ENCODE measurements at places on chromosomes 3 and 15. TPM values are rescaled to one million over a fixed set of nuclear protein-coding genes. Genes with fewer than 3 reads are reported as not detected.

- peak; percentile 54 for DNase-seq
Measured at GRCh38 chr15:39919748-39920509, at the start of gene GPR176. Gene GPR176 (minus strand): TSS chr15:39920266. CDS start chr15:39920026, 240 bp downstream.

DNA sequence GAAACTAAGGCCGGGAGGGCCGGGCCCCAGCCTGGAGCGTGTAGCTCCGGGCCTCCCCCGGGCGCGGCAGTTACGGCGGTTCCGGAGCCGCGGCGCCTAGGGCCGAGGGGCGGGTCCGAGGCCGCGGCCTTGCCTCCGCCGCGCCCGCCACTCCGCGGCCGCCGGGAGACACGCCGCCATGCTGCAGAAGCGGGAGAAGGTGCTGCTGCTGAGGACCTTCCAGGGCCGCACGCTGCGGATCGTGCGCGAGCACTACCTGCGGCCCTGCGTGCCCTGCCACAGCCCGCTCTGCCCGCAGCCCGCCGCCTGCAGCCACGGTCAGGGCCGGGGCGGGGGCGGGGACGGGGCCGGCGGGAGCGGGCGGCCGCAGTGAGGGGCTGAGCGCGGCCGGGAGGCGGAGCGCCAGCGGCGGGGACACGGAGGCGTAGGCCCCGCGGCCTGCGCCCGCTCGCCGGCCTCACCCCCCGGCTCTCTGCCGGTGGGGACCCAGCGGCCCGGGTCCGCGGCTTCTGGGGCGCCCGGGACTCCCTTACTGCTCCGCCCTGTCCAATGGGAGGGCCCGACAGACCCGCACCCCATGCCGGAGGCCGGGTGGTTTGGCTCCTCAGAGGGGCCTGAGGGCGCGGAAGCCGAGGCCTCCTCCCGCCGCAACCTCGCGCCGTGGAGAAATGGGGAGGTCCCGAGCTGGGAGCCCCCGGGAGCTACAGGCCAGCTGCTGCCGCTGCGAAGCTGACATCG is at the start of gene DIS3L:
Gene DIS3L, plus strand, starts transcription at position 150 of the 738 bp plus-strand sequence. Its CDS starts 29 bp downstream, at position 179.
- no peak for DNase-seq

DNA sequence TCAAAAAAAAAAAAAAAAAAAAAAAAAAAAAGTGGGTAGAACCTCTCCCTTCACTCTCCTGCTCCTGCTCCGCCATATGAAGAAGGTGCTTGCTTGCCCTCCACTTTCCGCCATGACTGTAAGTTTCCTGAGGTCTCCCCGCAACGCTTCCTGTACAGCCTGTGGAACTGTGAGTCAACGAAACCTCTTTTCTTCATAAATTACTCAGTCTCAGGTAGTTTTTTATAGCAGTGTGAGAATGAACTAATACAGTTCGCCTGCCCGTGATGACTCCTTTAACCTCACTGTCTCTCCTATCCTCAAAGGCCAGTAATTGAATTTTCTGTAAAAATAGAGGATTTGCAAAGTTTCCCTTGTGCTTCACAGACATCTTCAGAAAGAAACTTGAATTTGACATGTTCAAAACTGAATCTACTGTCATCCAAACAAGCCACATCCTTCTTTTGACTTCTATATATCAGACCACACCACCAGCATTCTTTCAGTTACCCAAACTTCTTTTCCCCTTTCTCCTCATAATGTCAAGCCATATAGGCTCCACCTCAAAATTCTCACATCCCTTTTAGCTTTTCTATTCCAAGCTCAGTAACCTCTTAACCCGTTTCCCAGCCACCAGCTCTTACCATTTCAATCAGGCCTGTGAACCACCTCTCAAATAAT is 44.3 kb downstream of the P2RY1 start:
- no peak for DNase-seq

GRCh38 chr3:9246189-9246588 is 3.3 kb downstream of the SRGAP3 start:
- no peak for DNase-seq

- no peak for DNase-seq
Measured at GRCh38 chr15:40080847-40081246, 27.8 kb downstream of the BMF start.

DNA sequence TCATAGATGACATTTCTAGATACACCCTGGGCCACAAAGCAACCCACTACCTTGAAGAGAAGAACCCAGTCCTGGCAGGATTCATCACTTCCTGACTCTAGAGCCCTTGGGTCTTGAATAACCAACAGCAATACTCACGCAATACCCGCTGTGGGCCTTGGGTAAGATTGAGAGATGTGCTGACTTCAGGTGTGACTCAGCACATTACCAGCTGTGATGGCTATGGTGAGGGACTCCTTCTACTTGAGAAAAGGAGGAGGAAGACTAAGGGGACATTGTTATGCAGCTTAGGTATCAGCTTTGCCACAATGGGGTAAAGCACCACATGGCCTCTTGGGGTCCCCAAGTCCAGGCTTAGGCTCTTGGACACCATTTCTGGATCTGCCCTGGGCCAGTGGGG is 14.9 kb downstream of the C3orf33 start:
- no peak for DNase-seq

DNA sequence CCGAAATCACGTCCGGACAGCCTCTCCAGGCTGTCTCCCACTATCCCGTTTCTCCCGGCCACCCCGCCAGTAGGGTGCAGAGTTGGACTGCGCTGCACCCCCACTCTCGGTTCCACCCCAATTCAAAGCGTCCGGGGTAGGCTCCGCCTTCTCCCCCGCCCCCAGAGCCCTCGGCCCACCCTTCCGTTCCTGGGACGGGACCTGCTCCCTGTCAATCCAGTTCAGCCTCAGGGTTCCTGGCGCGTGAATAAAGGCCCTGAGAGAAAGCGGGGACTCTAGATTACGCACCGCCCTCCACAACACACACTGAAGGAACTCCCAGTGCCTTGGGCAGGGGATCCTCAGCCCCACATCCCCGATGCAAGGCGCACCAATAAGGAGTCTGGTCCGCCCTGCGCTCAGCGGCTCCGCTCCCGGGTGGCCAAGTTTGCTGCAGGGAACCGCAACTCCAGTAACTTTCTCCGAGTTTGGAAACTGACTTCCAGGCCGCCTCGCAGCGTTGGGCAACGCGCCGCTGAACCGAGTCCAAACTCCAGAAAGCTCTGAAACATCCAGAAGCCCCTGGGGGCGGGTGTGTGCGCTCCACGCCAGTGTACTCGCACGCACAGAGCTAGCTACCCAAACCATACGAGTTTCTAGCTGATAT is 1.9 kb downstream of the ADAMTS9 start:
- peak; percentile 62 for DNase-seq

DNA sequence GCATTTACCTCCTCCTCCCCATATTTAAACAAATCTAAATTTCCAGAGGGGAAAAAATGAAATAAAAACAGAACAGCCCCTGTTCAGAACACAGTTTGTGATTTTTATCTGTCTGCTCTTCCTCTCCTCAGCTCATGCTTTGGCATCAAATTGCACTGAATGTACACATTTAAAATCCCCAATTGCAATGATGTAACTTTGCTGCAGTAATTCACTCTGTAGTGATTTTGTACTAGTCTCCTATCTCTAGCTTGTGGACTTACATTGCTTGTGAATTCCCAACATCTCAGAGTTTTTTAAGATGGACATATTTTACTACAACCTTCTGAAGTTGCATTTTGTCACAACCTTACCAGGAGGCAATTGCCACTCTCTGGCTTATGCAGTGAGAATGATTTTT is 81.6 kb upstream of the ROBO2 start:
- no peak for DNase-seq

DNA sequence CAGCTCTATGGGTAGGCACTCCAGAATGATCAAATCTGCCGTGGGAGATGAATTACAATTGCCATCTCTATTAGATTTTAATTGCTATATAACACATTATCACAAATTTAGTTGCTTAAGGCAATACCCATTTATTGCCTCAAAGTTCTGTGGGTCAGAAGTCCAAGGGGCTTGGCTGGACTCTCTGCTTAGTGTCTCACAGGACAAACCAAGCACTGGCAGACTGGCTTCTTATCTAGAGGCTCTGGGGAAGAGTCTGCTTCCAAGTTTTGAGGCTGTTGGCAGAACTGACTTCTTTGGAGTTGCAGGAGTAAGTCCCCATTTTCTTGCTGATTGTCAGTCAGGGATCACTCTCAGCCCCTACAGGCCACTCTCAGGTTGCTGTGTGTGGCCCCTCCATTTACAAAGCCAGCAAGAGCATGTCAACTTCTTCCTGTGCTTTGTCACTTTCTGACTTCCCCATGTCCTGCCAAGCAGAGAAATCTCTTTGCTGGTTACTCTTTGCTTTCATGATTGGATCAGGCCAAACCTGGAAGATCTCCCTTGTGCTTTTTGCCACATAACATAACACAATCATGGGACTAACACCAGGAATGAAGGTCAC is 93.5 kb upstream of the PRICKLE2 start:
- no peak for DNase-seq

DNA sequence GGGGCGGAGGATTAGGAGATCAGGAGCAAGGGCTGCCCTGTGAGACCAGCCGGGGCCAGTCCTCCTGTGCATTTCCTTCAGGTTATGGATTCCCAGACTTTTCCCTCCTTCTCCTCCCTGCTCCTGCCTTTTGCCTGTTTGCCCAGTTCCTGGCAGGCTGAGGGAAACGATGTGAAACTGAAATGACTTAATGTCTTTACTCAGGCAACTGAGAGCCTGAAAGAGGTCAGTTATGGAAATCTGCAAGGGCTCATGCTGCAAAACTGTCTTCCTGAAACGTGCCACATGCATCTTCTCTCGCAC is 57.2 kb downstream of the MESD start:
- no peak for DNase-seq

DNA sequence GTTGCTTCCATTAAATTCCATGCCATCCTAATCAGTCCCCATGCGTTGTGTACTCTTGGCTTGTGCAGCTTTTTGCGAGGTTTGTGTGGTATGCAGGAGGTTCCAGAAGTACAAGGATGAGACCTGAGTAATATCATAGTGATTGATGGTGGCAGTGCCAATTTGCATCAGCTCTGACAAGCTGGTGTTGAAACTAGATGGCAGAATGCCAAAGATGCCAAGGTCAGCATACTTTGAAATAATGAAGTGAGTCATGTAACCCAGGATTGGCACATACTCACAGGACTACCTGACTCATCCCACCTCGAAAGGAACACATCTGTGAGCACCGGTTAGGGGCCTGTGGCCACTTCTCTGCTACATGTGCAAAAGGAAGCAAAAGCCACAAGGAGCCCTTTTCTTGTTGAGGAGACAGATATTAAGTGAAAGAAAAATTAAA is 14.3 kb downstream of the KAT2B start:
- DNase-seq: no peak

CRTC3 gene
- polyA plus RNA-seq: 28.5 TPM

EFHB gene
- 0.29 TPM for polyA plus RNA-seq

FANCD2 gene
- 5.6 TPM for polyA plus RNA-seq

KCNAB1 gene
- not detected for polyA plus RNA-seq

MAGEL2 gene
- 0.04 TPM for polyA plus RNA-seq

HGD gene
- polyA plus RNA-seq: 0.11 TPM

All from BJ (cell line).